ENCODE measurements at places on chromosomes 1 and 21.

- no peak for DNase-seq
Measured at GRCh38 chr21:46172863-46173528, 11.3 kb downstream of the SPATC1L start.

DNA sequence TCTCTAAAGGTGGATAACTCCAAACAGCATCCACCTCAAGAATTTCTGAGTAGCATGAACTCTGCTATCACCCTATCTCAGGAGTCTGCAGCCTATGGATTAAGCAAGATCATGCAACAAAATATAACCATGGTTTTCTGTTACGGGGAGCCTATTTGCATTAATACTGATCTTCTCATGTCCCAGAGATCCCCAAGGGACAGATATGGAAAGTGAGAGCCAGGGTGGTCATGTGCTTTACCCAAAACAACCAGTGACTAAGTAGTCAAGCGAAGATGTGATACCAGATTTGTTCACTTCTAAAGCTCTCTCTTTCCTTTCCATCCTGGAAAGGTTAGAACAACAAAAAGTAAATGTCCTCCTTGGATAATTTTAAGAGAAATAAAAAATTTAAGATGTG lies 125.1 kb downstream of the PRRX1 start:
- DNase-seq, result no peak

DNA sequence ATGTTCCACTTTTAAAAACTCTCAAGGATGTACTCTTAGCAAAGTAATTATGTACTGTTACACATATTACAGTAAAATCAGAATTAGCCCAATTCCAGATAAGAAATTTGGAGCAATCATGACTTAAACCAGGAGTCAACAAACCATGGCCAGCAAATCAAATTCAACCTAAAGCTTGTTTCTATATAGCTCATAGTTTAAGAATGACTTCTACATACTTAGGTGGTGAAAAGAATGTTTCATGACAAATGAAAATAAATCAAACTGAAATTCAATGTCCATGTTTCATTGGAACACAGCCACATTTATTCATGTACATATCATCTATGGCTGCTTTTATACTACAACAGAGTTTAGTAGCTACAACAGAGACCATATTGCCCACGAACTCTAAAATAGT lies 35.1 kb downstream of the FRRS1 start:
- DNase-seq, result no peak

- DNase-seq, result no peak
Measured at GRCh38 chr21:25296252-25296651, 311.0 kb downstream of the MRPL39 start.

- no peak for DNase-seq
Measured at GRCh38 chr21:39040494-39041110, 142.6 kb downstream of the PSMG1 start.

GRCh38 chr1:25922056-25922970 lies 16.1 kb upstream of the STMN1 start:
- DNase-seq, result no peak

DNA sequence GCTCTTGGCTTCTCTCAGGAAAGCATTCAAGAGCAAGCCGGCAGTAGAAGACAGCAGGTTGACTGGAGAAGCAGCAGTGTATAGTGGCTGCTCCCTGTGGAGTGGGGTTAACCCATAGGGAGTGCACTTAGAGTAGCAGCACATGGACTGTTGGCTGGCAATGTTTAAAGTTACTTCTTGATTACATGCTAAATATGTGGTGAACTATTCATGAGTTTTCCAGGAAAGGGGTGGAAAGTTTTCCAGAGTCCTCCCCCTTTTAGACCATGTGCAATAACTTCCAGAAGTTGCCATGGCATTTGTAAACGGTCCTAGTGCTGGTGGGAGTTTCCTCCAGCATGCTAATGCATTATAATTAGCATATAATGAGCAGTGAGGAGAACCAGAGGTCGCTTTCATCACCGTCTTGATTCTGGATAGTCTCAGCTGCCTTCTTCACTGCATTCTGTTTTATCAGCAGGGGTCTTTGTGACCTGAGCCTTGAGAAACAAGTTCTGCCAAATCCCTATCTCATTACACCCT lies 131.8 kb downstream of the CCDC185 start:
- DNase-seq, result no peak

DNA sequence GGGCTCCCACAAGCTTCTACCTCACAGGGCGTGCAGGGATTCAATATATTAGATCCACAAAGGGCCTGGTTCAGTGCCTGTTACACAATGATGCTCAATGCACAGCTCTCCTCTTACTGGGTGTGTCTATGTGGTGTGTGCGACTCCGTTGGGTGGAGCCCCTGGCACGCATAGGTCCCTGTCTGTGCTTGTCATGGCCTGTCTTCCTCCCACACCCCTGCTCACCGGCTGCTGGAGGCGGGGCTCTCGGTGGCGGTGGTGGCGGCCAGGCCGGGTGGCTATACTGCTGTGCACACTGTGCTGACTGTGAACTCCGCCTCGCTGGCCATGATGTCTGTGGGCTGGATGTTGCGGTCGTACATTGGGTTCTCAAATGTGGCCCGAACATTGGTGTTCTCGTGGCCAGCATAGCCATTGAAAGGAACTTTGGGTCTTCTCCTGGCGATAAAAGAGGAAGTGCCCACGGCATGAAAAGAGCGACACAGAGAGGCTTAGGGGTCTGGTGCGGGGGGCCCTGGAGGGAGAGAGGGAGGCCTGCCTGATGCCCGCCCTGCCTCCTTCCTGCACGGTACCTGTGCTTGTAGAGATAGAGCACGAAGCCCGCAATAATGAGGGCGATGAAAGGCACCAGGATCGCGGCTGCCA lies 46.9 kb downstream of the ZSCAN20 start:
- DNase-seq, result no peak

GRCh38 chr1:234680331-234680904 lies 70.4 kb upstream of the IRF2BP2 start:
- no peak for DNase-seq

DNA sequence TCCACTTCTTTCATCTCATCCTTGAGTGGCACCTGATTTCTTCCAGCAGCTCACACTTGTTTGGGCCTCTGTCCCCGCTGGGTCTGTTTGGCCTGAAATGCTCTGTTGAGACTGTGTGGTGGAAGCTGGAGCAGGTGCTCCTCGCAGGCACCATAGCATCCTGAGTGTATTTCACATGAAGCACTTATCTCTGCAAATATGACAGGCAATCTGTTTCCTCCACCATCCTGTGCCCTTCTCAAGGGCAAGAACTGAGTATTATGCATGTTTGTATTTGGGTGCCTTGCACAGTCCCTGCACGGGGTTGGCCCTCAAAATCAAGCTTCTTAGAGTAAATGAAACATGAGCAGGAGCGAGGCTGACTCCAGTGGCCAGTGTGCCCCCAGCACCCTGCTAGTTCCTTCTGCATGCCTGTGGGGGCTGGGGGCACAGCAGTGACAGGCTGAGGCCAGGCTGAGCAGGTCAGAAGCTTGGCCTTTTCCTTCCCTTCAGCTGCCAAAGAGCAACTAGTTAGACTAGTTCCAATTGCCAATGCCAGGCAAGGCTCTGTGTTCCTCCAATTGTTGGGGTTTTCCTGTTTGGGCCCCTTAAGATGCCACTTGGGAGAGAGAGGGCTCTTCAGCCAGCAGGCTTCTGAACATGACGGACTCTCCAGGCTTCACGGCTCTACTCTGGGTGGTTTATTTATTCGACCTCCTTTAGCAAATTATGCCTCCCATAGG lies 129.6 kb upstream of the ATP1A1 start:
- no peak for DNase-seq

GRCh38 chr1:108595507-108595906 lies 35.6 kb downstream of the EEIG2 start:
- DNase-seq, result peak; percentile 45

GRCh38 chr1:156191292-156191964 lies 2.5 kb upstream of the SLC25A44 start:
- no peak for DNase-seq

DNA sequence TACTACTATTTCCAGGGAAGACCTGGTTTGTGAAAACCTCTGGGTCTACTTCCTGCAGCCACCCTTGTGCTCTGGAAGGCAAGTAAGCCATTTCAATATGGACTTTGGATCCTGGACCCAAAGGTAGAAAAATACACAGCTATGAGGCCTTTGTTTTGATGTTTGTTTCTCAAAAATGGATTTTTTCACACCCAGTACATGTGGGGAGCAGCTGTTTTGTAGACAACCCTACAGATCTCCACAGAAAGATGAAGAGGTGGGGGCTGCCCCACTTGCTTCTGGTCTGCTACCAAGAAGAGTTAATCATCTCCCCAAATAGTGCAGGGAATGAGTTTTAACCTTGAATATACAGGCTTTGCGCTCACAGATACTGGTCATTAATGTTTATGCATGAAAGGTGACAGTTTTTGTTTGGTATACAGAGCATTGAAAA lies 29.2 kb downstream of the ZNF281 start:
- no peak for DNase-seq

GRCh38 chr1:221782970-221783369 lies 41.1 kb upstream of the DUSP10 start:
- DNase-seq, result no peak

DNA sequence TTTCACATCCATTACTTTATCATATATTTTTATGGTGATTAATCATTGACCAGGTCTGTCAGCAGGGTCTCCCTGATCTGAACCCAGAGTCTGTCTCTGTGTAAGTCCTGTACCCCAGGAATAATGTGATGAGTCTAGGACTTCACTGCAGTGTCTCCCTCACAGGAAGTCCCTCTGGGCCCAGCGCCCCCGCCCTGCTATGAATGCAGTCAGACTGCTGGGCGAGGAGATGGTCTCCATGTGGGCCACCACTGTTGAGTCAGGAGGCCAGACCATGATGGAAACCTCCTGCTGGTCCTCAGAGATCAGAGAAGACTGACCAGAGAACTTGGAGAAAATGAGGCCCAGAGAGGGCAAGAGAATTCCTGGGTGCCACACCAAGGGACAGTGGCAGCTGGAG lies 9.5 kb downstream of the TMEM222 start:
- no peak for DNase-seq

- DNase-seq, result no peak
Measured at GRCh38 chr1:206833801-206834200, 31.6 kb upstream of the IL20 start.

DNA sequence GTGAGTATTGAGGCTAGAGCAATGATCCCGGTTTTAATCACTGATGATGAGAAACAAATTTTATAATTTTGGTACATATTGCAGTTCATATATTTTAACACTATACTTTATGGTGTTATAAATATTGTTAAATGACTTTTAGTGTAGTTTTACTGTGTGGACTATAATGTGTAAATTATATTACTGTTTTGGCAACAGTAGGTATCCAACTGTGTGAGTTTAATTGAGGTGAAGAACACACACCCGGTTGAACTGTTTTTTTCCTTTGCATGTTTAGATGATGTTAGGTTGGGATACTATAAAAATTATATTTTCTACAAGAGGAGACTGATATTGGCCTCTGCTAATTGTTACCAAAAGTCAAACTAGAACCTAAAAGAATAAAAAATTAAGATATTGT lies 166.5 kb downstream of the SDCCAG8 start:
- DNase-seq, result no peak

DNA sequence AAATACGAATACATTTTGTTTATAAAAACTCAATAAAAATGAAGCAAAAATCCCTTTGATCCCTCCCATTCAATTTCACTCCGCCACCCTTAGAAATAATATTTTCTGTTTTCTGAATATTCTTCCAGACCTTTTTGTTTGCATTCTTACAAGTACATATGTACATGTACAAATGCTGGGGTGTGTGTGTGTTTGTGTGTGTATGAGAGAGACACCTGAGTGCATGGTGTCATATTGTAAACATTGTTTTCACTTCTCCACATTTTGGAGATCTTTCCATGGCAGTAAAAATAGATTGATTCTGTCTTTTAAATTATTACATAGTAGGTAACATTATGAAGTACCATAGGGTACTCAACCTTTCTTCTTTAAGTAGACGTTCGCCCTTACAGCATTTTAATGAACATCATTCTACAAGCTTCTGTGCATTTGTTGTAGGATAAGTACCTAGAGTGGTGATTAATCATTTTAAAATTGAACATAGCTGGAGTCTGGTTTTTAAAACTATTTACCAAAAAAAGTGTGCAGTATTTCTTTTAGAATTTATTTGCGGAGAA lies 1.3 kb upstream of the MPC2 start:
- DNase-seq, result no peak

- no peak for DNase-seq
Measured at GRCh38 chr1:225299624-225300023, 128.2 kb downstream of the LBR start.

GRCh38 chr1:36572142-36572715 lies 89.5 kb upstream of the CSF3R start:
- no peak for DNase-seq

DNA sequence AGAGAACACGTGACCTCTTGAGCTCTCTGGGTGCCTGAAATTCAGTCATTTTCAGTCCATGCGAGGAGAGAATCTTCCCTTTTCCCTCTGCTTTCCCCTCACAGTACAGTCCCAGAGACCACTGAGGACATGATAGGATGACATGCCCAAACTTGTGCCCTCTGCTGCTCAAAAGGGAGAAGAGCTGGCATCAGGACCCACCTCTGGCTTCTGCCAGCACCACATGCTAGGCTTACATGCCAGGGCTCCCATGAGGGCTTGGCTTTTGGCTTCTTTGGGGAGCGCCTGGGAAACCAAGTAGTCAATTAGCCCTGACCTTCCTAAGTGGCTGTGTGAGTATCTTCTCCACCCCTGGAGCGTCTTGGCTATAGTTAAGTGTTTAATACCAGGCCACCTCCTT lies 13.8 kb upstream of the KCNQ4 start:
- no peak for DNase-seq

GRCh38 chr21:34946385-34946840 lies 102.7 kb downstream of the RUNX1 start:
- DNase-seq, result no peak
